ENCODE measurements at places on chromosomes 6 and 20.

DNA sequence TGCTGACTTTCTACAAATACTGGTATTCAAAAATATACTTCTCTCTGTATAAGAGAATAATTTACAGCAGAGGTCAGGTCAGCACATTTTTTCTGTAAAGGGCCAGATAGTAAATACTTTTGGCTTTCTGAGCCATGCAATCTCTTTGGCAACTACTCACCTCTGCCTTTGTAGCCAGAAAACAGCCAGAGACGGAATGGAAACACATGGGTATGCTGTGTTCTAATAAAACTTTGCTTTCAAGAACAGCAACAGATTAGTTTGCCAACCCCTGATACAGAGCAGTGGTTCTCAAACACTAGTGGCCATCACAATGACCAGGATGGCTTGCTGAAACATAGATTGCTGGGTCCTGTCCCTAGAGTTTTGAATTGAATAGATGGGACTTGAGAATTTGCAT is 46.3 kb downstream of the SYCP2L start:
- DNase-seq, result no peak

- no peak for DNase-seq
Measured at GRCh38 chr6:113873043-113873667, 16.0 kb downstream of the MARCKS start.

- no peak for DNase-seq
Measured at GRCh38 chr20:8780915-8781314, 288.0 kb upstream of the PLCB4 start.

- DNase-seq, result no peak
Measured at GRCh38 chr6:44399991-44400390, 12.5 kb downstream of the CDC5L start.

DNA sequence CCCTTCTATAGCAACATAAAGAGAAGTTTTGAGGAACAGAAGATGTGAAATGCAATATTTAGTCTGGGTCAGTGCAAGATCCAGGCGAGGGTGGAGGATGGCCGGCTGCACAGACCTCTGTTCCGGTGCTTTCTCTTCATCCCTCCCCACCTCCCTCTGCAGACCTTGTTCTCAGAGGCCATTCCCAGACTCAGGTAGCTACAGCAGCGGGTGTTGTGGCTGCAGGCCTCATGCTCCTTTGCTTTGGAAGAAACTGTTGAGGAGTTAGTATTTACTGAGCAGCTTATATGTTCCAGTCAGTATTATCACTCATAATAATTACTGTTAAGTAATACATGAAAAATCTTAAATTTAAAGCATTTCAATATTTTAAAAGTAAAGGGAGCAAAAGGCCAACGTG is 1.7 kb downstream of the BTN3A3 start:
- DNase-seq, result no peak

GRCh38 chr6:22124756-22125155 is 172.1 kb downstream of the PRL start:
- DNase-seq, result no peak

- no peak for DNase-seq
Measured at GRCh38 chr6:2412731-2413130, 167.3 kb upstream of the GMDS start.

DNA sequence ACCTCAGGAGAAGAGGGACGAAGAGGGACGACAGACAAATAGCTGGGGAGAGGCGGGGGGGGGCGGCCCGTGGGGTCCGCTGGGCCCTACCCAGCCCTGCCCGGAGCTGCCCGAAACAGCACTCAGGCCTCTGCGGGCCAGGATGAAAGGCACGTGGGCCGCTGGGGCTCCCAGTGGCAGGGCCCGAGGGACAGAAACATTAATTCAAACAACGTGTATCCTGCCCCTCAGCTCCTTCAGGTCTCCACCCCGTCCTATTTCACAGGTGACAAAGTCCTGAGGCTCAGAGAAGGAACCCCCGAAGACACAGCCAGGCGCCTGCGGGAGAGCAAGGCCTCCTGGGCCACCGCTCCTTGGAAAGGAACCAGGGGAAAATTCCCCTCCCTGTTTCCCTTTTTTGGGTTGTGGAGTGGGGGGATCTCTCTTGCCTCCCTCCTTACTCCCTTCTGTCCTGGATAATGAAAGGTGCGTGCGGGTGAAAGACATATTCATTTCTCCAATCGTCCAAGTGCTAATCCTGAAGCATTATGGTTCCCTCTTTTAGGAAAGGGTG is 93.3 kb downstream of the RNASET2 start:
- no peak for DNase-seq

- DNase-seq, result no peak
Measured at GRCh38 chr20:47503685-47504084, 2.0 kb downstream of the NCOA3 start.

DNA sequence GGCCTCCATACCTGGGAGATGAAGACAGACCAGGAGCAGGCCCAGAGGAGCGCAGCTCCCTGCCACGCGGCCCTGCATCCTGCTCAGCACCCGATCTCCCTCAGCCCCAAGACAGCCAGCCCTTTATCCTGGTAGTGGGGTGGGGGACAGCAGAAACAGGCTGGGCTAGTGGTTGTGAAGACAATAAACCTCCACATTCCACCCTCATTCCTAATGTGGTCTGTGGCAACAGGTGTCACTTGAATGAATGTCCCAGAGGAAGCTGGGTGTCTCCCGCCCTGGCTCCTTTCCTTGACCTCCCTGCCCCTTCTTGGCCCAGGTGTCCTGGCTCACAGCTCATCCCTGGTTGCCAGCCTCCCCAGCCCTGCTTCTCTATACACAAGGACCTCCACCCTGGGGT is at the start of gene C6orf15:
Gene C6orf15, minus strand, starts transcription at position 98 of the 400 bp plus-strand sequence. Its CDS starts 20 bp downstream, at position 78.
- no peak for DNase-seq

DNA sequence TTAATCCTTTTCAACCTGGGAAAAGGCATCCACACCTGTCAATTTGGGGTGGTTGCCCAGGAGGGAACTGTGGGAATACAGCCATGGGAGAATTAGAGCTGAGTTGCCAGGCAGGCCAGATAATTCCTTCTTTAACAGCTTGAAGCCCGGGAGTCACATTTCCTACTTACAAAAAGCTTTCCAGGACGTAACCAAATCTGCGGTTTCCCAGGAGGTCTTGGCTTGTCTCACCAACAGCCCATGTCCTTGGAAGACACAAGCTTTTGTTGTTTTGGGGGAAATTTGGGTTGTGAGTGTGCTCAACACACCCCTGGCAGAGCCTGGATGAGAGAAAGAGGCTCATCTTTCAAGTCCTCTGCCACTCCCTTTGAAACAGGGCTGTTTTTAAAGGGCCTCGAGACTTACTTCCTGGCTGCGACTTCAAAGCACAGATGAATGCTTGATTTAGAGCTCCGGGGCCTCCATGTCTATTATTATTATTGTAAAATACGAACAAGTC is 465.9 kb upstream of the BTBD3 start:
- no peak for DNase-seq
